Activated gamma-delta T cell treated with anti-CD3 and anti-CD28 coated beads, Interleukin-2, amount 50 U/mL, for 16 hours (primary cell): ENCODE measurements at places on chromosomes 6 and 20.

GRCh38 chr6:149045404-149045803, 272.1 kb upstream of the TAB2 start:
- no peak for DNase-seq

- DNase-seq, result no peak
Observed at GRCh38 chr20:9409981-9410380, 104.4 kb upstream of the LAMP5 start.

DNA sequence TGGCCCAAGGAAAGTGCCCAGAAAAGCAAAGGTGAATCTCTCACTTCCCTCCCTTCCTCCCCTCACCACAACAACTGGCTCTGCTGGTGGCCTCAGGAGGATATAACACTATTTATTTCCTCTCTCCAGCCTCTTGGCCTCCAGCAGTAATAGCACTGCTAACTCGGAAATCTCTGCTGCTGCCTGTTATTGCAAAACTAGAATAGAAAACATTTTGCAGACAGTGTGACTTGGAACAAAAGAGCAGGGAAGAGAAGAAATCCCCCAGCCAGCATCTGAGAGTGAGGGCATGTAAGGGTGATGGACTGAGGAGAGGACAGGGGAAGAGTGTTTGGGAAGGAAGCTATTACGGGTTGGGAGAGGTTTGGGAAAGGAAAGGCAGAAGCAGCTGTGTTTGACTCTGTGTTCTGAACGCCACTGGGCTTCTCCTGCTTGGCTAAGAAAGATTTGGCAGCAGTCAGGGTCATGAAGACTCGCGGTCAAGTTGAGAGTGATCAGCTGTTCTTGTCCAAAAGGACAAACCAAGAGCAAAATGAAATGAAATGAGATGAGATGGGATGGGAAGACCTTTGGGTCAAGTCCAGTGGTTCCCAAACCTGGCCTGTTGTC, 81.0 kb upstream of the SNX9 start:
- no peak for DNase-seq

DNA sequence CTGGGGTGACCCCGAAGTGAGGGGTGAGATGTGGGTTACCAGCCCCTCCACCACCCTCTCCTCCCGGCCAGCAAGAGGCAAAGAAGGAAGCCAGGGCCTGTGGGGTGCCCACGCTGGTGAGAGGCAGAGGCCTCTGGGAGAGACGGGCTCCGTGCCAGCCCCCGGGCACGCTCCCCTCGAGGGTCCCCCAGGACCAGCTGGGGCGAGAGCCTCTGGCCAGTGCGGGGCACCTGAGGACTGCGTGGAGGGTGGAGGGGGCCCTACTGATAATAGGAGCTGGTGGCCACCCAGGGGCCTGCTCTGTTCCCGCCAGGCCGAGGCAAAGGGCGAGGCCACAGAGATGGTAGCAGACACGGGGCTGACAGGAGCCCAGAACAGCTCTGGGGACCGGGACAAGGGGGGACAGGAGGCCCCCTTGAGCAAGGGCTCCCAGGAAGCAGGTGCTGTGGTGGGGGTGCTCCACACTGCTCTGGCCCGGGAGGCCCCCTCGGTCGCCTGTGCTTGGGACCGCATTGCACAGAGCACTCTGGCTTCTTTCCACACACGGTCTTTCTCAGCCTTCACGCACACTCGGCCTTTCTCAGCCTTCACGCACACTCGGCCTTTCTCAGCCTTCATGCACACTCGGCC, 226.9 kb downstream of the TTLL2 start:
- no peak for DNase-seq

- no peak for DNase-seq
Observed at GRCh38 chr6:10547809-10548208, 26.7 kb downstream of the GCNT2 start.

GRCh38 chr6:138035070-138035469, 72.1 kb downstream of the PERP start:
- DNase-seq, result no peak

DNA sequence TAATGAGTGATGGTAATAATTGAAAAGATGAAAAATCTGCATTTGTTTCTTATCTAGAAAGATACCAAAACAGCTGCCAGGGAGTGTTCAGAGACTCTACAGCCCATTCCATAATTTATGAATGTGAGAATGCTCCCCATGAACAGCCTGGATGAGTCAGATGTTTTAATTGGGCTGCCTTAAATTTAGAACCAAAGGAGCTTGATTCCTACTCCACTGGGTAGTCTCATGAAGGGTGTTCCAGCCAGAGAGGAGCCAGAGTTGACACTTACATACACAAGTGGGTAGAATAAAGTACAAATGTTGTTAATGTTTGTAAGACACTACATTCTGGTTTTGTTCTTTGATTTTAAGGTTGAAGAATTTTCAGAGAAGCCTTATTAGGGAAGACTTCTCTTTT, 158.7 kb upstream of the PRND start:
- DNase-seq, result no peak

GRCh38 chr6:167565884-167566599, 241.2 kb downstream of the TTLL2 start:
- no peak for DNase-seq

- no peak for DNase-seq
Observed at GRCh38 chr6:156618600-156619205, 158.5 kb upstream of the ARID1B start.

DNA sequence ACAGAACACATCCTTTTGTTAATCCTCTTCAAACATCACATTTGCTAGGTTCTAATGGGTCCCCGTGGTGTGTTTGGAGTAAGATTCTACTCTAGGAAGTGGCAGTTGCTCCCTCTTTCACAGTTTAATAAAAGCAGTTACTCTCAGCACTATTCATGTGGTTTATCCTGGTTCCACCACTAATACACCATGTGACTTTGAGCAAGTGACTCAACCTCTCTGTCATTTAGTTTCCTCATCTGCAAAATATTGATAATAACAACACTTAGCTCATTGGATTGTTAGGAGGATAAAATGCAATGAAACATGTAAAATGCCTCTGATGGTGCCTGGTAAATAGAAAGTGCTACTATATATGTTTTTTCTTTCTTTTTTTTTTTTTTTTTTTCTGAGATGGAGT, 488.0 kb upstream of the NOX3 start:
- no peak for DNase-seq

DNA sequence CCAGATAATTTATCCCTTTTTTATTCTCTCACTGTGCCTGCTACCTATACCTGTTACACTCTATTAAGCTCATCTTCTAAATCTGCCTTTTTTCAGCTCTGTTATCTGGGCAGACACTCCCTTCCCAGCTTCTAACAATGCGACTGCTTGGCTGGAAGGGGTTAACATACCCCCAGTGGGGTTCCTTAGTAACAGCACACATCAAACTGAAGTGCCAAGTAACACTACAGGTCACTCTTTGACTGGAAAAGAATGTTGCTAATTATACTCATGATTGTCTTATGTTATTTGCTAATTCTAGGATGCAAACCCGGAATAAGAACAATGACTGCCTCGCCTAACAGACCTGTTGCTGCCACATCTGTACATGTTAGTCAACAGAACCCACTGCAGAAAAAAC, 203.5 kb downstream of the EPM2A start:
- no peak for DNase-seq

DNA sequence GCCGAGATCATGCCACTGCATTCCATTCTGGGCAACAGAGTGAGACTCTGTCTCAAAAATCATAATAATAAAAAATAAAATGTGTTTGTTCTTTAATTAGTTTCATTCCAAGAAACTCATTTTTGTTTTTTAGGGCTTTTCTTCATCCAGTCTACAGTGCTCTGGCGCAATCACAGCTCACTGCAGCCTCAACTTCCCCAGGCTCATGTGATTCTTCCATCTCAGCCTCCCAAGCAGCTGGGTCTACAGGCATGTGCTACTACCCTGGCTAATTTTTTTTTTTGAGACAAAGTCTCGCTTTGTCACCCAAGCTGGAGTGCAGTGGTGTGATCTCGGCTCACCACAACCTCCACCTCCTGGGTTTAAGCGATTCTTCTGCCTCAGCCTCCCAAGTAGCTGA, 143.6 kb upstream of the JARID2 start:
- DNase-seq, result no peak

GRCh38 chr6:170205534-170206316, 85.2 kb downstream of the DLL1 start:
- no peak for DNase-seq

DNA sequence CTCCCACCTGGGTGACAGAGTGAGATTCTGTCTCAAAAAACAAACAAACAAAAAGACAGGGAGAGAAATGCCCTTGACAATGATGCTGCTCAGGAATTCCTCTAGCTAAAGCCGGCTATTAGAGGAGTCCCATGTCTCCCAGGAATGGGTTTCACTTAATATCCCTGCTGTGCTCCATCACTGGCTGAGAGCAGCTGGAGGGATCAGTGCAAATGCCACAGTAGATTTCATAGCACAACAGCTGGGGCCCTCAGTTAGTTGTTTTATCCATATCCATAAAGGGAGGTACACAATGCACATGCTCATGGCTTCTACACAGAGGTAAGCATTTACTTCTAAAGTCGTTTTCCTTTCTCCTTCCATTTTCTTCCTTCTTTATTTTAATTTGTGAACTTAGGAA, 742.0 kb upstream of the POU3F2 start:
- DNase-seq, result no peak

DNA sequence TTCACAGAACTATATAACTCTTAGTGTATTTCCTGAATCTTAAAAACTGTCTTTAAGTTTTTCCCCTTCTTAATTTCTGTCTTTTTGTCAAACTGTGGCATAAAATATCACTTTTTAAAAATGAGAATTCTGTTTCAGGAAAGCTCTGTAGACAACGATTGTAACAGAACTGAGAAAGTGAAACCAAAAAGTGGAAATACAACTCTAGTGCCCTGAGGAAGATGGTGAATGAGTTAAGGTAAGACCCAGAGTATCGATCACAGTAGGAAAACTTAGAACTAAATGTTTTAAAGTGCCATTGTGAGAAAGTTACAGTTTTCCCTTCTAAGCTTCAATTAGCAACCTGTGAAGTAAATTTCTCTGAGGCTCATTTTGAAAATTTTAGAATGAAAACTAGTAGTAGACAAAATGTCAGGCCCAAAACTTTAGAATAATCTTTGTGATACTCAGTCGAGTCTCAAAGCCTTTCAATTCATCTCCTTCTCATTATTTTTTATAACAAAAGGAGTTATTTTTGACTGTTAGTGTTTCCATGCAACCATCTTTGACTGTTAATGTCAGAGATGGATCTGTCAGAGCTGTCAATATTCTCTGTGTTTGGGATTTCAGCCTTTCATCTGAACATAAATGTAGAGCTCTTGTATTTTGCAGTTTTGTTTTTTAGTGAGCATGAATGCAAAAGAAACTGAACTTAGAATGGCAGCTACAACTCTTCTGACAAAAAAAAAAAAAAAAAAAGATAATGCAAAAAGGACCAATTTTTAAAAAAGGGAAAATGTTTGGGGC, 19.0 kb upstream of the TRDN start:
- DNase-seq, result no peak

DNA sequence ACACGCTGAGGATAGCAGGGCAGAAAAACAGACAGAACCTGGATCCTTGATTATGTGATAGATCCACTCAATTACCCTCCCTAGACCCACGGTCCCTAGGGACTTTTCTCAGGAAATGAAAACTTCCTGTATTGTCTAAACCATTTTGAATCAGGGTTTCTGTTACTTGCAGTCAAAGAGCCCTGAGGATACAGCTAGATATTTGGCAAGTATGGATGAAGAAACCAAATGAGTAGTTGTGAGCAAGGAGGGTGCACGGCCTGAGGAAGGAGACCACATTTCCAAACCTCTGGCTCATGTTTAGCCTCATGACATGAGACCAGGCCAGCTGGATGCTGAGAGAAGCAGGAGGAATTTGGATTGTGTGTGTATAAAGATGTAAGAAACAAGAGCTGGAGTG, 91.6 kb downstream of the MRPL14 start:
- no peak for DNase-seq

- DNase-seq, result no peak
Observed at GRCh38 chr6:130189531-130190397, 33.0 kb downstream of the SAMD3 start.

- no peak for DNase-seq
Observed at GRCh38 chr20:11376998-11377397, 540.7 kb upstream of the BTBD3 start.

GRCh38 chr20:33846291-33846935, 35.3 kb downstream of the CHMP4B start:
- no peak for DNase-seq

DNA sequence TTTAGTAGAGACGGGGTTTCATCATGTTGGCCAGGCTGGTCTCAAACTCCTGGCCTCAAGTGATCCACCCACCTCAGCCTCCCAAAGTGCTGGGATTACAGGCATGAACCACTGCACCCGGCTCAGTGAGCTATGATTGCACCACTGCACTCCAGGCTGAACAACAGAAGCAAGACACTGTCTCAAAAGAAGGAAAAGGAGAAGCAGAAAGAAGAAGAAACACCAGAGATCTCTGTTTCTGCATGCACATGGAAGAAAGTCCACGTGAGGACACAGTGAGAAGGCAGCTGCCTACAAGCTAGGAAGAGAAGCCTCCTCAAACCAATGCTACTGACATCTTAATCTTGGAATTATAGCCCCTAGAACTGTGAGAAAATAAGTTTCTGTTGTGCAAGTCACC, 16.0 kb downstream of the ECT2L start:
- no peak for DNase-seq

GRCh38 chr6:155520078-155520477, 64.4 kb upstream of the NOX3 start:
- no peak for DNase-seq

DNA sequence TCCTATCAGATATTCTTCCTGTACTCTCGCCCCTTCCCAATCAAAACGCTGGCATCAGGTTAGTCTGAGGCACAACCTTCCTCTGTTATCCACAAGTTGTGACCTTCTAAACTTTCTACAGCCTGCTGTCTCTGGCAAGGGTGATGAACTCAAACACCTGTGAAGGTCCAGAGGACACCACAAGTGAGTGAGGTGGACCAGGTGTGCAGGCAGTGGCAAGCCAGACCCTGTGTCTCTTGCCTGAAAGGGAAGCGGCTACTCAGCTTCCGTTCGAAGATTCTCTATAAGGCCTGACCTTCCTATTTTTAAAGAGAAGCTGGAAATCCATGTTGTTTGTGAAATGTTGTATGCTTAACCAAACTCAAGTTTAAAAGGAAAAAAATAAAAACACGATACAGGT, 36.8 kb downstream of the GCM1 start:
- DNase-seq, result no peak

DNA sequence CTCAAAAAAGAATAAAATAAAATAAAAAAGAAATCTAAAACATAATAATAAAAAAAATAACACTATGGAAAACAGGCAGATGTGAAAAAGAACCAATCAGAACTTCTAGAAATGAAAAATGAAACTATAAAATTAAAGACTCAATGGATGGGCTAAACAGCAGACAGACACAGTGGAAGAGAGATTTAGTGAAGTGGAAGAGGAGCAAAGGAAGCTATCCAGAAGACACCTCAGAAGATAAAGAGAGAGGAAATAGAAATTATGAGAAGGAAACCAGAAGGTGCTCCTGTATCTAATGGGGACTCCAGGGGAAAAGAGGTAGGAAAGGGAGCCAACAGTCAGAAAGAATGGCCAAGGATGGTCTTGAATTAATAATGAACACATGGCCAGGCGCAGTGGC, 18.5 kb downstream of the LAMA5 start:
- no peak for DNase-seq

- no peak for DNase-seq
Observed at GRCh38 chr6:111620169-111620568, 14.5 kb upstream of the TRAF3IP2 start.

DNA sequence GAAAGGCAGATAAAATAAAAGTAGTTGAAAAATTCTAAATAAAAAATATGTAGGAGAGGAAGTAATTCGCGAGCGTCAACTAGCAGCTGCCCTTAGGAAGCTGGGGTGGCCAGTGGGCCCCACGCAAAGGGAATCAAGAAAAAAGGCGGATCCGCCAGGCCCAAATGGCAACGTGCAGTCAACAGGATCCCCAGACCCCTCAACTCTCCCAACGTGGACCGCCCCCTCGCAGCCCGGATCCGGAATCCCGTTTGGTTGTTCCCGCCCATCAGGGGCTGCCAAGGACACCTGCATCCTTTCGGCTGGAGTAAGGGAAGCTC, 296 bp downstream of the DZANK1 start:
- DNase-seq, result no peak
